CD4-positive, alpha-beta T cell treated with Interleukin-17A for 4 hours (primary cell): ENCODE measurements at places on chromosomes 5 and 9.
A peak's percentile ranks its signal among the peaks of the same experiment; 100 is the strongest.

- DNase-seq: peak; percentile 11
Observed at GRCh38 chr5:179870403-179870903, 11.8 kb upstream of the MRNIP start.

DNA sequence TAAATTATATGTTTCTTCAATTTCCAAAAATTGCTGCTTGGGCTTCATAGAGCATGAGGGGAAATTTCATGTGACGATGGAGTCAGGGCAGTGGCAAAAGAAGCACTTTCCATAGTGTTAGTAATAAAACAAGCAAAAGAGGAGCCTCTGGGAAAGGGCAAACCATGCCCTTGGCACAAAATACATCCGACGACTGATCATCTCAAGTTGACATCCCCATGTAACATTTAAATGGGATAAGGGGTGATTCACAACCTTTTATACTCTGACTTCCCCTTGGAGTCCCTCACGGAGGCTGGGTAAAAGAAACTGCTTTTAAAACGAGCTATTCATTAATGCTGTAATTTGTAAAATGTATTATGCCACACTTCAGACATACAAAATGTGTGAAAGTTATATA is 161.4 kb upstream of the DMRT1 start:
- no peak for DNase-seq

- DNase-seq: no peak
Observed at GRCh38 chr5:139655727-139656271, 7.7 kb downstream of the CXXC5 start.

DNA sequence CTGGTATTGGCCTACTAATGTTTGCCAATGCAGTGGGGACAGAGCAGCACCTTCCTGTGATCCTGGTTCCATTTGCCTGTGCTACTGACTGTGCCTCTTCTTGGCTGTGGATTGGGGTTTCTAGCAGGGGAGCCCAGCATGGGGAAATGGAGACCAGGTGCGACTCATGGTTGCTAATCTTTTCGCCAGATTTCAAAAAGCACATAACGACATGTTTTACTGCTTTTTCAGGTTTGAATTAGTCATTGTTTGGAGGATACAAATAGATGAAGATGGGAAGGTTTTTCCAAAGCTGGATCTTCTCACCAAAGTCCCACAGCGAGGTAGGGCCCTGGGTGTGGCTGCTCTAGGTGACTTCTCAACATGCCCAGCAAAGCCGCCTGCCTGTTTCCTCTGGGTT is 57.6 kb downstream of the IPPK start:
- no peak for DNase-seq

DNA sequence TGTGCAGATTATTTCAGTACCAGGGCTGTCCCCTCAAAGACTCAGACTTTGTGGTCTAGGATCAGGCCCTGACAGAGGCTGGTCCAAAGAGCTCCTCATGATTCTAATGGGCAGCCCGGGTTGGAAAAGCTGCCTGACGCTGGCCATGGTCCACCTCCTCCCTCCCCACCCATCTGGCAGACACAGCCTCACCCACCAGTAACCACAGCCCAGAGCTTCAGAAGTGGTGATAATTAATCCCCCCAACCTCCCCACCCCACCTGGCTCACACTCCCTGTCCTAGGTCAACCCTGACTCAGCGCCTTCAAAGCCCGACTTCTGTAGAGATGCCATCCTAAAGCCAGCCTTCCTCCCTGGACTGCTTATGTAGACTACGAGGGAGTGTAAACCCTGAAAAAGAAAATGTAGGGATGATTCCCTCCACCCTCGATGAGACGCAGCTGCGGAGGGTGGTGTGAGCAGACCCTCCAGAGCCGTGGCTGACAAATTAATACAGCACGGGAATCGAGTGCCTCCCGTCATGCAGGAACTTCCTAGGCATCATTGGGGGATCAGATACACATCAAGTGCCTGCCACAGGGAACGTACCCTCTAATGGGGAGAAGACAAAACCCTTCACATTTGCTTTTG is 7.0 kb downstream of the UBE2QL1 start:
- DNase-seq: no peak

- DNase-seq: no peak
Observed at GRCh38 chr5:139967353-139967752, 75.7 kb downstream of the NRG2 start.

- DNase-seq: no peak
Observed at GRCh38 chr5:135484674-135485086, 32.5 kb upstream of the TIFAB start.

DNA sequence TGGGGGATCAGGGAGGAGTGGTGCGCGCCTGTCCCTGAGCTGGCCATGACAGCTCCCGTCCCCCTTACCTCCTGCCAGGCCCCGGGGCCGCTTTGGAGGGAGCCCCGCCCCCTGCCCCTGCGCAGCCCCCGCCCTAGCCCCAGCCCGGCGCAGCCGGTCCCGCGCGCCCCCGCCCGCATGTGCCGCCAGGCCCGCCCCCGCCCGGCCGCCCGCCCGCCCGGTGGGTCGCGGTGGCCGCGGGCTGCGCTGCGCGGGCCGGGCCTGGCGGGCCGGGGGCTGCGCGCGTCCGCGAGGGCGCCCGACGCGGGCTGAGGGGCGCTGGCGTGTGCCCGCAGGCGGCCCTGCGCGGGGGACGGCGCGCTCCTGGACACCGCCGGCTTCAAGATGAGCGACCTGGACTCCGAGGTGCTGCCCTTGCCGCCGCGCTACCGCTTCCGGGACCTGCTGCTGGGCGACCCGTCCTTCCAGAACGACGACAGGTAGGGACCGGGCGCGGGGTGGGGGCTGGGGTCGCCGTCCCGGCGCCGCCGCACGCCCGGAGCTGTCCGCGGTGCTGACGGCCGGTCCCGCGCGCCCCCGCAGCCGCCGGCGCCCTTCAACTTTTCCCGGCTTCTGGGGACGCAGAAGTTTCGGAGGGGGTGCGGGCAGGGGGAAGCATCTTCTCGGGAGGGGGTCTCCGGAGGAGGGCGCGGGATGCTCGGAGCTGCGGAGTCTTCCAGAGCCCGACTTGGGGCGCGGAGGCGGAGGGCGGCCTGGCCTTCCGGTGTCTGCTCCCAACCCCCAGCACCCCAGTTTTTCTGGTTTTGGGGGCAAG is 12.5 kb downstream of the KCNT1 start:
- no peak for DNase-seq

GRCh38 chr9:18331808-18332209 is 142.1 kb upstream of the ADAMTSL1 start:
- DNase-seq: no peak

GRCh38 chr9:33211695-33212393 is 28.1 kb upstream of the SPINK4 start:
- no peak for DNase-seq

- DNase-seq: no peak
Observed at GRCh38 chr9:105708405-105708804, 14.1 kb downstream of the TMEM38B start.

DNA sequence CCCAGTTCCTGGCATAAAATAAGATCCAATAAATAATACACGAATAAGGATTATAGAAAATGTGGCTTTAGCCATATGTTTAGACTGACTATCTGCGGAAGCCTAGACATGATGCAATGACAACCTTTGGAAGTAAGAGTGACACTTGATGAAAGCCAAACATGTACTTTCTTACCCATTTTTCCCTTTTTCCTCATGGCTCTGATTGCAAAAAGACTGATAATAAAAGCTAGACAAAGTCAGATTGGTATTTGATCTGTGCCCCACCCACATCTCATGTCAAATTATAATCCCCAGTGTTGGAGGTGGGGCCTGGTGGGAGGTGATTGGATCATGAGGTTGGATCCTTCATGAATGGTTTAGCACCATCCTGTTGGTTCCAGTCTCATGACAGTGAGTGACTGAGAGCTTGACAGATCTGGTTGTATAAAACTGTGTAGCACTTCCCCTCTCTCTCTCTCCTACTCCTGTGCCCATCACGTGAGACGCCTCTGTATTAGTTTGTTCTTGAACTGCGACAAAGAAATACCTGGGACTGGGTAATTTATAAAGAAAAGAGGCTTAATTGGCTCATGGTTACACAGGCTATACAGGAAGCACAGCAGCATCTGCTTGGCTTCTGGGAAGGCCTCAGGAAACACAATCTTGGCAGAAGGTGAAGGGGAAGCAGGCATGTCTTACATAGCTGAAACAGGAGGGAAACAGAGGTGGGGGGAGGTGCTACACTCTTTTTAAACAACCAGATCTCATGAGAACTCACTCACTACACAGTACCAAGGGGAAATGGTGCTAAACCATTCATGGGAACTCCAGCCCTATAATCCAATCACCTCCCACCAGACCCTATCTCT is 243.4 kb upstream of the PIK3R1 start:
- no peak for DNase-seq

DNA sequence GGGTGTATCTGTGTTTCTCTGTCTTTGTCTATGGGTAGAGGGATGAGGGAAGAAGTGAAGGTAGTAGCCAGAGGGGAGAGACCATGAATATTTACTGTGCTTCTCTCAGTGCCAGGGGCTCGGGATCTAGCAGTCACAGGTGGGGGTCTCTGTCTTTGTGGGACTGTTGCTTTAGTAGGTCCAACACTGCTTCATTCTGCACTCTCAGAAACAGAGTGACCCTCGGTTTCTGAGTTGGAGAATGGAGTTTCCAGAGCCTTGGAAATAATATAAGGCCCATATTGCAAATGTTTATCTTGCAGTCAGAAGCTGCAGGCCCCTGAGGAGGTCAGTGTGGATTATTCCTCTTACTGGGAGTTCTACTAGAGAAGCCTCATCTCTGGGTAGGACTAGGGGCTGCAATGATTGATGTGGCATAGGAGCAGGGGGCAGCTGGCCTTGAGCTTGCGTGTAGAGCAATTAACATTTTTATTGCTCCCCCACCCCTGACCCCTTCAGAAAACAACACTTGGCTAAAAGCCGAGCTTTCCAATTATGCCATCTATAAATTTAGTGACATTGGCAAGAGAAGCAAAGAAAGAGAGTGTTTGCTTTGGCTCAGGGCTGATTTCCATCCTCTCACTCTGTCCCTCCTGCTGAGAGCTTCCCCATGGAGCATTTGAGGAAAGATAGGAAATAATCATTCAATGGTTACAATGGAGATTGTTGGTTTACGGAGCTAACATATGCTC is 55.0 kb upstream of the TRPC7 start:
- no peak for DNase-seq

DNA sequence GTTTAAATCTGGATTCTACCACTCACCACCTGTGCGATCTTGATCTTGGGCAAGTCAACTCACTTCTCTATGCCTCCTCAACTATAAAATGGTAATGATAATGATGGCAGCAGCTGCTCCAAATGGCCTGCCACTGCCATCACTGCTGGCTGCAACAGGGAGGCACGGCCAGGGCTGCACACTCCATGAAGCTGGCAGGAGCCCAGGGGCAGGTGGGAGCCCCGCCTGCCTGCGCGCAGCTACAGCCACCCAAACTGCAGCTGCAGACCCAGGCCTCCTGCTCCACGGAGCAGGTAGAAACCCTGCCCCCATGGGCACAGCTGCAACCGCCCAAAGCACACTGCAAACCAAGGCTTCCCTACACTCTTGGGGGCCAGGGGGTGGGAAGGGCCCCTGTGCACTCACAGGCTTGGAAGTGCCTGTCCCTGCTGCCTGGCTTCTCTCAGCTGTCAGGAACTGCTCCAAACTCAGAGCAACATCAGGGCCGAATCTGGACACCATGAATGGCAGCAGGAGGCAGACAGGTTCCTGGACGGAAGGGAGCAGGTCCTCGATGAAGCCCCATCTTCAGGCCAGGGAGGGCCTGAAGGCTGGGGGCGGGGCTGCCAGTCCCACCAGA is 57.6 kb downstream of the PRELID2 start:
- DNase-seq: no peak

DNA sequence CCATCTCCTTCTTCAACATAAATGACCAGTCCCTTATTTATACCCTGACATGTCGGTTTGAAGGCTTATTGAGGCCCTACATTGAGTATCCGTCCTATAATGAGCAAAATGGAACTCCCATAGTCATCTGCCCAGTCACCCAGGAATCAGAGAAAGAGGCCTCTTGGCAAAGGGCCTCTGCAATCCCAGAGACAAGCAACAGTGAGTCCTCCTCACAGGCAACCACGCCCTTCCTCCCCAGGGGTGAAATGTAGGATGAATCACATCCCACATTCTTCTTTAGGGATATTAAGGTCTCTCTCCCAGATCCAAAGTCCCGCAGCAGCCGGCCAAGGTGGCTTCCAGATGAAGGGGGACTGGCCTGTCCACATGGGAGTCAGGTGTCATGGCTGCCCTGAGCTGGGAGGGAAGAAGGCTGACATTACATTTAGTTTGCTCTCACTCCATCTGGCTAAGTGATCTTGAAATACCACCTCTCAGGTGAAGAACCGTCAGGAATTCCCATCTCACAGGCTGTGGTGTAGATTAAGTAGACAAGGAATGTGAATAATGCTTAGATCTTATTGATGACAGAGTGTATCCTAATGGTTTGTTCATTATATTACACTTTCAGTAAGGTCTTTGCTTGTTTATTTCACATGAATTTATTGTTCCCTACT is 38.2 kb upstream of the BTNL3 start:
- DNase-seq: no peak

DNA sequence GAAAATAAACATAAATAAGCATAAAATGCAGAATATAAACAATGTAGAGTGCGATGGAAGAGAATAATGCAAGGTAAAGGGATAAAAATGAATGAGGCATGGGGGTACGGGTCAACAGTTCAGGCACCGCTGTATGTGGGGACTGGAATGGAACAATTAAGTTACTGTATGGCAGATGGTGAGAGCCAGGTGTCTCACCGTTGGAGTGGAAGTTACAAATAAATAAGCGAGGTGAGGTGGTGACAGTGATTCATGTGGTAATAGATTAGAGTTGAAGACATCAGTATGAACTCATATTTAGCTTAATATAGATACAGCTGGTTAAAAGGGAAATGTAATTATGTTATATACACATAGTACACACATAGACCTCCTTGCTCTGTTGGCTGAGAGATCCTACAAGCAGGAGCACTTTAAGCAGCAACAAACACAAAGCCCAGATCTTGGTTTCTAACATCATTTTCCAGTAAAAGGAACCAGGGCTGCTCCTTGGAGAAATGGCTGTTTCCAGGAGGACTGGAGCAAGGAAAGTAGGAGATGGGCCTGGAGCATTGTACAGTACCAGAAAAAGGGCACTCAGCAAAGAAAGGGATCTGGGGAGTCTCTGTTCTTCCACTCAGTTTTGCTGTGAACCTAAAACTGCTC is 2.4 kb upstream of the OMD start:
- DNase-seq: no peak

DNA sequence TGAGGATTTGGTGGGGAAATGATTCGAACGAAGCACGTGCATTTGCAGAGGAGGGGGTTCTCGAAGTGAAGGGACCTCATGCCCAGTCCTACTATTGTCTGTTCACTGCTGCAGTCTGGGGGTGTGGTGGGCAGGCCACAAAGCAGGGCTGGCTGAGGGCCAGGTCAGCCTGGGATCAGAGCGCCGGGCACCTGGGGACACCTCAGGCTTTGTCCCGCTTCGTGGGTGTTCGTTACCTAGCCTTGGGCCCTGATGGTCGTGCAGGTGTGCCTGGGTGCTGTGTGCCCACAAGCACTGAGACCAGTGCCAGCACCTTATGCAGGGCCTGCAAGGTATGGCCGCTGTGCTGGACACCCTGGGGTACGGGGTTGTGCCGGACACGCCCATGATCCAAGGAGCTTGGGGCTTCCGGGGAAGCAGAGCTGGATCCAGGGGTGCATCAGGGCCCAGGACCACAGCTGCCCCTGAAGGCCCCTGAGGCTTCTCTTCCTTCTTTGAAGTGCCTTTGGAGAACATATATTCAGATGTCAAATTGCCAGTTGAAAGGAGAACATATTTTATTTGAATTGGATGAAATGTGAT is 80.6 kb downstream of the COL5A1 start:
- no peak for DNase-seq
